ENCODE measurements at places on chromosomes 4 and X.

GRCh38 chr4:41396214-41396613 lies 139.5 kb downstream of the UCHL1 start:
- no peak for DNase-seq

DNA sequence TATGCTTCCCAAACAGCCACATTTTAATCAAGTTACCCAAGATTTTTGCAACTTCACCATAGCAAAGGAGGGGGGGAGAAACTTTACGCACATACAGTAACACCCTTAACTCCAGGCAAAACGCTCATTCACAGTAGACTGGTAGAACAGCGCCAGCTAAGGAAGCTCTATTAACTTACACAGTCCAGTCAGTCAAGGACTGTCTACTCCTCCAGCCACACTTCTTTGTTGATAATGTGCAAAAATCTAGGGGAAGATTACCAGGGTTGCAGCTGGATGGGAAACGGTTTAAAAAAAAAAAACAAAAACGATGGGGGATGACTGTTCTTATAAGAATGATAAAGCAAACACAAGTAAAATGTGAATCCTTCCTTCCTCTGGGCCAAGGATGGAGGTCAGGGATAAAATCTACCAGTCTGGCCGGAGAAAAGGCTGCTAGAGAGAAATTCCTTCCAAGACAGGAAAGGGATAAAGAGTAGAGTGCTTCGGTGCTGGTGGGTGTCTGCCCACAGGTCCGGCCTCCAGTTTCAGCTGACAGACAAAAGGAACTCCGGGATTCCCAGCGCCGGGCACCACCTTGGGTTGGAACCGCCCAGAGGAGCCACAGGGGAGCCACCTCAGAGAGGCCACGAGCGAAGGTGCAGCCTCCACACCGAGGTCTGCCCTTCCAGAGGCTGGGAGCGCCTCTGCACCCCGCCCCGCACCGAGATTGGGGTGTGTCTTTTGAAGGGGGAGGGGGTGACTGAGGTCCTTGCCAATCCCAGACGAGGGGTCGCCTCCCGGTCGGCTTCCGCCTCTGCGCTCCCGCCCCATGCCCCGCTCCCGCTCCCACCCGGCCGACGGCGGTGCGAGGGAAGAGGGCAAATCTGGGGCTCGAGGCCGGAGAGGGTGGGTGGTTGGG lies 811 bp downstream of the ANKRD50 start:
- DNase-seq: peak; percentile 81

GRCh38 chr4:123430031-123430430 lies 33.4 kb downstream of the SPRY1 start:
- no peak for DNase-seq

GRCh38 chr4:173139561-173139960 lies 29.1 kb upstream of the GALNT7 start:
- DNase-seq: no peak

- DNase-seq: no peak
These were observed 94.2 kb downstream of the PPP3CA start for GRCh38 chr4:101253121-101253520.

GRCh38 chr4:23333946-23334878 lies 555.6 kb downstream of the PPARGC1A start:
- peak; percentile 96 for DNase-seq

DNA sequence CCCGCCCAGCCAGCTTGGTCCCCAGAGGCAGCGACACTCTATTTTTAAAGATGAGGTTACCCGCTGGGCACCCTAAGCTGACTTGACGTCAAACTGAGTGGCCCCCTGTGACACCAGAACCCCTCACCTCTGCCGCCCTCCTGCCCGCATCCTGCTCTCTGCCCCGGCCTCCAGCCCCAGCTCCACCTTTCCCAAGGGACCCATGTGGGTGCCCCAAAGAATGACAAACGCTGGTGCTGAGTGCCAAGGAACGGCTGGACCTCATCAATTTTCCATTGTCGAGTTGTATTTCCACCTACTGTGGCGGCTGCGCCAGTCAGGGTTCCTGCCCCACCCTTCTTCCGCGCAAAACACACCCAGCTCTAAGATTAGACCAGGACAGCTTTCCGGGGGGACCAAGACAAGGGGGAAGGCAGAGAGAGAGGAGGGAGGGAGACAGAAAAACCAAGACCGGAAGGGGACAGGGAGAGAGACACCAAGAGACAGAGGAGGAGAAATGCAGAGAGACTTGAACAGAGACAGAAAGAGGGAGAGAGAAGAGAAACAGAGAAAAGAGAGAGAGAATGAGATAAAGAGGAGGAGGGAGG lies 2.0 kb downstream of the PRKX start:
- no peak for DNase-seq

- peak; percentile 69 for DNase-seq
These were observed 10.2 kb upstream of the N4BP2 start for GRCh38 chr4:40046311-40046980.

DNA sequence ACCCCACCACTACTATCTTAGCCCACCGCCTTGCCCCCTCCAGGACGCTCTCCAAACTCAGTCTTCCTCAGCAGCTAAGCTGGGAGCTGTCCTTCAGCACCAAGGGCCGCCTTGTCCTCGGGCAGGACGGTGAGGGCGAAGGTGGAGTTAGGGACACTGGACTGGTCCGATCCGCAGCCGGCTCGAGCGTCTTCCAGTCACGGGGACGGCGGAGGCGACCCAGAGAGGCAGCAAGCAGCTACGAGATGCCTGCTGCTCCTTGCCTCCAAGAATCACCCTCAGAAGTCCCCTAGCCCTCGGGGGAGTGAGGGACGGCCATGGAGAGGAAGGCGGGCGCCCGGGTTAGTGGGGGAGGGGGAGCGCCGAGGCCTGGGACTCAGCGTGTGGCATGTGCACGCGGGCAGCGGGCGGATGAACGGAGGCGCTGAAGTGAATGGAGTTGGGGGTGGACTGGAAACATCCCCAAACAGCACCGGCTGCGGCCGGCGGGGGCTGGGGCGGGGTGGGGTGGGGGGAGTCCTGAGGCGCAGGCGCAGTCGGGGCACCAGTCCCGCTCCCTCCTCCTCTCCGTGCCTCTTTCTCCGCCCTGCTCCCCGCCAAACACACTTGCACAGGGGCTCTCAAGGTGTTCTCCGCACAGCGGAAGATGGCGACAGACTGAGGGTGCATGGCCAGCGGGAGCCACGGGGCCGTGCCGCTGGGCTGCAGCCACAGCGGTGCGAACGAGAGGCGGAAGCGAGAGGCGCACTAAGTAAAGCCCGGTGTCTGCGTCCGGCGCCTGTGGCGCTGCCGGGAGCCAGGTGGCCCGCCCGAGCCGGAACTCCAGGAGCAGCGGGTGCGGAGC lies at the start of gene NALF2:
Gene NALF2 (plus strand): TSS at position 545 of the 844 bp plus-strand sequence. CDS start 957 bp downstream, outside the sequence.
- DNase-seq: peak; percentile 4

- DNase-seq: no peak
These were observed 45.1 kb upstream of the LGI2 start for GRCh38 chr4:25075851-25076250.

DNA sequence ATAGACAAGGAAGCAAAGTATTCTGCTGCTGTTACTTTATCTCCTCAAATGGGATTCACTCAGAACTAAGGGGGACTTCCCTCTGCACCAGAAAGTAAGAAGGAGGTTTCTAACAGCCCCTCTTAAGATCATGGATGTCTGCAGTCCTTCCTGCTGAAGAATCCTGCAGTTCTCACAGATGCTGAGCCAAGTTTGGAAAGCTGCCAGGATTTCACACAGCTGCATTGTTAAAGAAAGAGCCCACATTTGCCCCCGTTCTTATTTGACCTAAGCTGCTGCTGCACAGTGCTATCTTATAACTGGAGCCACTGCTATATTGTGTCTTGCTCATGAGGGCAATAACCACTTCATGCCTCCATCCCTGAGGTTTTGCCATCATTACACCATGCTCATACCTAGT lies 81.1 kb downstream of the FAAH2 start:
- DNase-seq: no peak

DNA sequence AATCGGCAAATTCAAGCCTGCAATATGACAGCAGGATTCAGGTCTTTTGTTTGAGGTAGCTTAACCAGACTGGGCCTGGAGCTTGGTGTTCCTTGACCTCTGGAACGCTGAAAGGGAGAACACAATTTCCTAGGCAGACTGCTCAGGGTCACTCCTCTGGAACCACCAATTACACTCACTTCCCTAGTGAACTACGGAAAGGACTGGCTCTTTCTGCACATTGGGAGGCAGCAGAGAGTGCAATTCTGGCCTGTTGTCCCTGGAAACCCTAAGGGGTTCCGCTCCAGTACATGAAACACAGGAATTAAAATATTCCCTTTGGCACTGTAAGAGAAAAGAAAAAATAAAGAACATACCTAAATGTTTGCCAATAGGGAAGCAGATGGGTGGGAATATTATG lies 58.6 kb downstream of the GPC3 start:
- DNase-seq: no peak

- peak; percentile 88 for DNase-seq
These were observed 66.2 kb downstream of the IRF2 start for GRCh38 chr4:184408021-184408683.

DNA sequence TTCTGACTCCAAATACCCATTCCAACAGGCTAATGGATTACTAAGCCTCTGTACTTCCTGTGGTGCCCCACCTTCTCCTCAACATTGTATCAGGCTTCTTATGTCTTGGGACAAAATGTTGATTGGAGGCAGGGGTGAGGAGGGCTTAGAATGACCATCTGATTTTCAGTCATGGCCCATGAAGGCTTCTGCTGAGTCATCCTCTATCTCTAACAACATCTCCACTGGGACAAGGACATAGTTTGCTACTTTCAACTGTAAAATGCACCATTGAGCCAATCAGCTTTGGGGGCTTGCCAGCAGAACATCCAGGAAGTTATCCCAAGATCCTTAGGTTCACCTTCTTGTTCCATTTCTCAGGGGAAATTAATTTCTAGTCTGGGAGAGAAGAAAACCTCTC lies 29.5 kb downstream of the MAGEB17 start:
- no peak for DNase-seq

GRCh38 chr4:3674479-3674851 lies 91.7 kb upstream of the ADRA2C start:
- DNase-seq: no peak

DNA sequence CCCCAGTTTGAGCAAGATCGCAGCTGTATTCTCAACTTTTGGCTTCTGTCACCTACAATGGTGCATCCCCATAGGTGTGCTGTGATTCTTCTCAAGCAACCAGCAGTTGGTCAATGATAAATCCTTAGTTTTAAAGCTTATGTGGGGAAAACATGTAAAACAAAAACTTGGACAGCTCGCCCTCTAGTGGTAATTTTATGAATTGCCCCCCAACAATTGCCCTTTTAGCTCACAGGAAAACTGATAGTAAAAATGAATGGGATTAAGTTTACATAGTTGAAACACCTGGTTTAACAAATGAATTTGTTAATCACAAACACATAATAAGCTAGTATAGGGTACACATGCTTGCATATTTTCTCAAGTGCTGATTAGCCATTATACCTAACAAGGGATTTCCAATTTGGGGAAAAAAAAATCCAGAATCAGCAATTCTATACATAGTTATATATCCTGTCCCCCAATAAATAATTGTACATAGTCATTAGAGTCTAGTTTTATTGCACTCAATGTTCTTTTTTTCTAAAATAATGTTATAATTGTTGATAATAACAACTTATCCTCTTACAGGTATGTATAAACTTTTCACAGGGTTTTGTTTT lies 30.1 kb downstream of the TEX13A start:
- DNase-seq: peak; percentile 40

DNA sequence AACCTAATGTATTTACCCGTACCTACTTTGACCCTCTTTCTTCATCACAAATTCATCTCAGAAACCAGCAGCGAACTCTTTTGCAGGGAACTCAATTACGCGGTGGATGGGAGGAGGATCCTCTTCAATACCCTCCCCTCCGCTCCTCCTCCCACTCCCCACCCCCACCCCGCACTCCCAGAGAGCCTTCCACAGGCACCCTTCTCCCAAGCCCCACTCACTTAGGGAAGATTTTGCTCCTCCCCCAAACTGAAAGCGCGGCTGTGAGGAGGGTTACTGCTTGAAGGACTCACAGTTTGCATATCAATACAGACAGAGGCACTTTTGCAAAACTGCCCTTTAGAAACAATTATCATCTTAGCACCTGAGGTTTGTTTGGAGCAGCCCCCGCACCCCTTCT lies 960 bp upstream of the IL1RAPL1 start:
- peak; percentile 42 for DNase-seq

DNA sequence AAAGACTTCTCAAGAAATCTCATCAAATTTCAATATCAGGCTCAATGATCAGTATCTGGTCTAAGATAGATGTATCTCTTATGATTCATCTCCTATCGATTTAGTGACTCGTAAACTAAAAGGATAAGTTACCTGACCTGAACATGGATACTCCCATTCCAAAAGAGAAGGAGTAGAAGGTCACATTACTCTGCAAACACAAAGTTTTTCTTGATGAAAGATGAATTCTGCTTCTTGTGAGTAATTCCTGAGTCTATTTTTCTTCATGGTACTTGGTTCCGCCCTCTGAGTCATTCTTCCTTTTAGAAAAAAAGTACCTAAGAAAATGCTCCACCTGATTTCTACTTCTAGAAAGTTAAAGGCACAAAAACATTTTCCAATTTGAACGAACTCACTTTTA lies 223.1 kb upstream of the SLIT2 start:
- peak; percentile 67 for DNase-seq

- no peak for DNase-seq
These were observed 6.8 kb upstream of the FABP2 start for GRCh38 chr4:119328695-119329094.

DNA sequence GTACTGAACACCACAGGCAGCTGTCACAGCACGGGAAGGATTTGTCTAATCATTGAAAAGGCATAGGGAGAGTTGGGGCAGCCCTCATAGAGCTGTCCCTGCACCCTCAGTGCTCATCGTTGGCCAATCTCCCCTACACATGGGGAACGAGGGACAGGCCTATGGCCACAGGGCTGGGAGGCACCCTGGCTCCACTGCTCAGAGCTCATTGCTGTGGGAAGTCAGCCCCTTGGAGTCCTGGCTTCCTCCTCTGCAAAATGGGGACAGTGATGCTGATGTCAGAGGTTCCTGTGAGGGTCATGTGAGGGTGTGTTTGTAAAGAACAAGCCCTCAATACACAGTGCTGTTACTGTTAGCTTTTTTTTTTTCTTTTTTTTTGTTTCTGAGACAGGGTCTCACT lies 19.3 kb upstream of the HTRA3 start:
- no peak for DNase-seq

DNA sequence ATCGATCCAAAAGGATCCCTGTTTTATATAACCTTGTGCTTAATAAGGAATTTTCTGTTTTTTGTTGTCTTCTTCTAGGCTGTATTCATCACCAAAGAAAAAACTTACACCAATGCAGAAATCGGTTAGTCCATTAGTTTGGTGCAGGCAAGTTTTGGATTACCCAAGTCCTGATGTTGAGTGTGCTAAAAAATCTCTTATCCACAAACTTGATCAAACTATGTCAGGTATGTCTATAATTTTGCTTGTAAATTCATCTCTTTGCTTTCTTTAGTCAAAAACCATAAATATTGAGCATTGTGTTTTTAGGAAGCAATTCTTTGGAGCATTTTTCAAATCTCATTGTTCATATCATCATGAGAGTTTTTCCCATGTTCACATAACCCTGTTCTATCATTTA lies 28.4 kb downstream of the SLAIN2 start:
- no peak for DNase-seq

GRCh38 chrX:78574306-78574705 lies 84.8 kb downstream of the RTL3 start:
- no peak for DNase-seq

Measured in astrocyte of the spinal cord (primary cell).